ENCODE measurements at places on chromosomes 3 and 15. TPM values are rescaled to one million over a fixed set of nuclear protein-coding genes. Genes with fewer than 3 reads are reported as not detected.

Gene RASA2
- total RNA-seq: 25.6 TPM

Gene OR5K2
- total RNA-seq: not detected

Gene CNTN6
- total RNA-seq: 10.8 TPM

Gene TRH
- 4.4 TPM for total RNA-seq

Gene MUSTN1
- total RNA-seq: 0.74 TPM

Gene DAPK2
- 3.4 TPM for total RNA-seq

Gene GOLGA6D
- under 0.01 TPM for total RNA-seq

All from temporal lobe (tissue), 4 donors.